ENCODE measurements at places on chromosomes 13 and 19.

DNA sequence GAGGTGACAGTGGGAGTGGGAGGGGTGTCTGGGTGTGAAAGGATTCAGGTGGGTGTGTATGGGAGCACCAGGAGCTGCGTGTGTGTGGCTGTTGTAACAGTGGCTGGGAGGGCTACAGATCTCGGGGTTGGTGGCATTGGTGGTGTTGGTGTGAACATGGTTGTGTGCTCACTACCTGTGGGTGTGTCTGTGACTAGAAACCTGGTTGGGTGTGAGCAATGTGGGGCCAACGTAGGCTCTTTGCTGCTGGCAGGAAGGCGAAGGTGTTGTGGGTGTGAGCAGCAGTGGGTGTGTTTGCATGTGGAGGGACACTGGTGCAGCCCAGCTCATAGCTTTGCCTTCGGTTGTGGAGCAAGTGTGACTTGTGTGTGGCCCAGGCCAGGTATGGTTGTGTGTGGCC is 3.7 kb upstream of the NR2C2AP start:
- DNase-seq: no peak

- no peak for DNase-seq
These were observed 151.4 kb downstream of the PDS5B start for GRCh38 chr13:32737679-32738078.

GRCh38 chr13:38868870-38869269 is 121.8 kb downstream of the STOML3 start:
- DNase-seq: no peak

GRCh38 chr19:2719920-2720776 is 1.0 kb downstream of the DIRAS1 start:
- DNase-seq: no peak

DNA sequence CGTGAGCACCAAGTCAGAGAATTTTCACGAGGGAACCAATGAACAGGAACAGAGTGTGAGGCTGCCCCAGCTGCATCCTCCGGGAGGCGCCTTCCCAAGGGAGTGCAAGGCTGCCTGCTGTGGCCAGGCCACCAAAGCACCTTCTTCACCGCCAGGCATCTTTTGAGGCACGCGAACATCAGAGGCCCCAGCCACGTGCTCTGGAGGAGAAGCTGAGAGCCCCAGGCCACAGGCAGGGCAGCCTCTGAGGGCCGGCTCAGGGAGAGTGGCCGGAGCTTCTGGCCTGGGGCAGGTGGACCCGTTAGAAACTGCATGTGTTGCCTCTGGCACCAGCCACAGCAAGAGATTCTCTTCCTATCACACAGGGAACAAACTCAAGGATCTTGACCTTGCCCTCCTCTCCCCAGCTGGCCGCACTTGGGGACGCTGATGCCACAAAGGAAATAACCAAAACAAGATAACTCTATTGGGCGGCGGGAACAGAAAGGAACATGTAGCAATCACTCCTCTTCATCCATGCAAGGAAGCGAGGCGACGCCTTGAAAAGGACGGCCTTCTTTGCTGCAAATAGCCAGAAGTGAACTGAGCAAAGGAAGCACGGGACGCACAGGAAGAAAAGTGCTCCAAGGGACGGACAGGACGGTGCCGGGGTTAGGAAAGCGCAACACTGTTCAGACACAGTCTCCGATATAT is 19.9 kb downstream of the GAS6 start:
- DNase-seq: no peak

All from effector CD4-positive, alpha-beta T cell (primary cell).